ENCODE measurements at places on chromosomes 13 and 19. TPM values are rescaled to one million over a fixed set of nuclear protein-coding genes. Genes with fewer than 3 reads are reported as not detected.

The SRRM5 gene
- total RNA-seq: under 0.01 TPM

The ZNF850 gene
- 1.2 TPM for total RNA-seq

The C5AR2 gene
- total RNA-seq: under 0.01 TPM

The IZUMO4 gene
- total RNA-seq: 1.3 TPM

The SUGP1 gene
- 27.7 TPM for total RNA-seq

The TMIGD2 gene
- not detected for total RNA-seq

The CYP2F1 gene
- not detected for total RNA-seq

The SOX21 gene
- not detected for total RNA-seq

The RAX2 gene
- not detected for total RNA-seq

The GPR4 gene
- not detected for total RNA-seq

The NANOS2 gene
- not detected for total RNA-seq

The SYNE4 gene
- total RNA-seq: under 0.01 TPM

The F2RL3 gene
- total RNA-seq: not detected

The VRK3 gene
- 21.3 TPM for total RNA-seq

The SLC17A7 gene
- total RNA-seq: not detected

The KIRREL2 gene
- under 0.01 TPM for total RNA-seq

The NLRP5 gene
- total RNA-seq: not detected

The ZNF888 gene
- total RNA-seq: 2.6 TPM

The TEX30 gene
- 11.9 TPM for total RNA-seq

The CSNK1G2 gene
- 58.6 TPM for total RNA-seq

The KLF5 gene
- total RNA-seq: 0.83 TPM

The IGSF23 gene
- 0.33 TPM for total RNA-seq

The TNFSF13B gene
- 5.4 TPM for total RNA-seq

The PDX1 gene
- total RNA-seq: not detected

The GNG8 gene
- not detected for total RNA-seq

The DLL3 gene
- under 0.01 TPM for total RNA-seq

The ZNF350 gene
- 11.3 TPM for total RNA-seq

The LYPD3 gene
- 0.50 TPM for total RNA-seq

The PSG6 gene
- 0.17 TPM for total RNA-seq

The MEIOSIN gene
- not detected for total RNA-seq

The ATXN8OS gene
- total RNA-seq: not detected

The CEACAM3 gene
- total RNA-seq: not detected

The CEACAM20 gene
- not detected for total RNA-seq

The ASPDH gene
- not detected for total RNA-seq

The ZBTB32 gene
- not detected for total RNA-seq

The FLT3 gene
- total RNA-seq: not detected

The ISYNA1 gene
- total RNA-seq: 37.8 TPM
